ENCODE measurements at places on chromosomes 11 and 22. TPM values are rescaled to one million over a fixed set of nuclear protein-coding genes. Genes with fewer than 3 reads are reported as not detected.

Gene TALDO1
- 147 TPM for total RNA-seq

Gene NXPE2
- not detected for total RNA-seq

Gene TANGO2
- 60.5 TPM for total RNA-seq

Gene NOX4
- total RNA-seq = 10.8 TPM

Gene GAB4
- not detected for total RNA-seq

GRCh38 chr22:18083406-18083805 is 5.6 kb downstream of the PEX26 start:
- no peaks in the 10 kb centered on the region for H3K27me3 ChIP-seq
- peaks cover 40% of the 10 kb centered on the region for H3K36me3 ChIP-seq
- no peak overlapping the region for H3K27ac ChIP-seq
- H3K4me3 ChIP-seq = no peak overlapping the region
- H3K4me1 ChIP-seq = no peaks in the 10 kb centered on the region

DNA sequence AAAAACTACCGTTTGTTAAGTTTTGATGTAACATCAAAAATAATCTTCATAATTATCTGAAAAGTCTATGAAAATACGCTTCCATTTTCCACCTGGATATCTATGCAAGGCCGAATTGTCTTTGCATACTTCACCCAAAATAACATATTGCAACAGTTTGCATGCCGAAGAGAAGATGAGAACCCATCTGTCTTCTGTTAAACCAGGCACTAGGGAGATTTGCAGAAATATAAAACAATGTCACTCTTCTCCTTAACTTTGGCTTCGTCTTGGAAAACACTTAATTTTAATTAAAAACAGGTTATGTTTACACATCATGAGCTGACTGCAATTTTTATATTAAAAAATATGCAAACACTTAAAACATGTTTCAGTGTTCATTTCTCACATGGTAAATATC is 1325.8 kb downstream of the TBC1D22A start:
- no peak overlapping the region for H3K27ac ChIP-seq
- H3K4me3 ChIP-seq = no peak overlapping the region
- no peak for DNase-seq
- H3K4me1 ChIP-seq = no peaks in the 10 kb centered on the region
- no peaks in the 10 kb centered on the region for H3K27me3 ChIP-seq

- H3K4me1 ChIP-seq = no peaks in the 10 kb centered on the region
- H3K36me3 ChIP-seq = no peaks in the 10 kb centered on the region
- H3K27ac ChIP-seq = no peak overlapping the region
- no peak overlapping the region for H3K4me3 ChIP-seq
Measured at GRCh38 chr11:104443387-104443786, 279.4 kb upstream of the PDGFD start.

Data from IMR-90 (cell line).